Stimulated activated CD4-positive, alpha-beta T cell treated with anti-CD3 and anti-CD28 coated beads, TNF-alpha, amount 100 ng/mL, for 1 hour (primary cell): ENCODE measurements at places on chromosomes 7 and 10.

- DNase-seq, result no peak
Observed at GRCh38 chr7:44678471-44679179, 70.0 kb upstream of the ZMIZ2 start.

DNA sequence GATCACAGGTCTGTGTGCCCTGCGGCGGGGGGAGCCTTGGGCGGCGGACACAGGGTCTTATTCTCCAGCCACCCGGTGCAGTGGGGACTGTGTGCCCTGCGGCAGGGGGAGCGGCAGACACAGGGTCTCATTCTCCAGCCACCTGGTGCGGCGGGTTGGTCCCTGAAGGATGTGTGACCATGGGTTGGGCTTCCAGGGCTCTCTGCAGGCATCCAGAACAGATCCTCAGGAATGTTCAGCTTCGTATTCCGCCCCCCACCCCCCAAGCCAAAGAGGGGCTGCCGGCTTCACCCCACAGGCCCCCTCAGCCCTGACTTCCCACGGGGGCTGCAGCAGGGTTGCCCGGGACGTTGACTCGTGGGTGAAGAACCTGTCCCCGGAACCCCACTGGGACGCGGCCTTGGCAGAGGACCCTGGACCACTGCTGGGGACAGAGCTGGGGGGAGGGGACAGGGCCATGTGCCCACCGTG, 154.5 kb upstream of the PPP2R2D start:
- DNase-seq, result no peak

DNA sequence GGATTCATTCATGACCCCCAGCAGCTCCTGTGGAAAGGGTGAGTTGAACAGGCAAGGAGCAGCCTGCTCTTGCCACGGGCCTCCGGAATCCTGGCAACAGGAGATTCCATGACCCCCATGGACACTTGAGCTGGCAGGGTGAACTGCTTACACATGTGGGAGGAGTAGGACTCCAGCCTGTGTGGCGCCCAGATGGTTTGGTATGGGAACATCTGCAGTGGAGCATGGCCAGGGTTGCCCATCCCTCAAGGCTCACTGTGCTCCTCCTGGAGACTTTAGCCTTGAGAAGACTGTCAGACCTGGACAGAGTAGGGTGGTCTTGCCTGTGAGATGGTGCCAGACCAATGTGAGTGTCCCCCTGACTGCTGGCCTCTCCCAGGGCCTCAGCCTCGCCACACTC, 57.0 kb downstream of the HECTD2 start:
- no peak for DNase-seq

GRCh38 chr7:152527610-152528032, 91.8 kb upstream of the KMT2C start:
- no peak for DNase-seq

- DNase-seq, result no peak
Observed at GRCh38 chr7:94133460-94133859, 129.3 kb upstream of the BET1 start.

DNA sequence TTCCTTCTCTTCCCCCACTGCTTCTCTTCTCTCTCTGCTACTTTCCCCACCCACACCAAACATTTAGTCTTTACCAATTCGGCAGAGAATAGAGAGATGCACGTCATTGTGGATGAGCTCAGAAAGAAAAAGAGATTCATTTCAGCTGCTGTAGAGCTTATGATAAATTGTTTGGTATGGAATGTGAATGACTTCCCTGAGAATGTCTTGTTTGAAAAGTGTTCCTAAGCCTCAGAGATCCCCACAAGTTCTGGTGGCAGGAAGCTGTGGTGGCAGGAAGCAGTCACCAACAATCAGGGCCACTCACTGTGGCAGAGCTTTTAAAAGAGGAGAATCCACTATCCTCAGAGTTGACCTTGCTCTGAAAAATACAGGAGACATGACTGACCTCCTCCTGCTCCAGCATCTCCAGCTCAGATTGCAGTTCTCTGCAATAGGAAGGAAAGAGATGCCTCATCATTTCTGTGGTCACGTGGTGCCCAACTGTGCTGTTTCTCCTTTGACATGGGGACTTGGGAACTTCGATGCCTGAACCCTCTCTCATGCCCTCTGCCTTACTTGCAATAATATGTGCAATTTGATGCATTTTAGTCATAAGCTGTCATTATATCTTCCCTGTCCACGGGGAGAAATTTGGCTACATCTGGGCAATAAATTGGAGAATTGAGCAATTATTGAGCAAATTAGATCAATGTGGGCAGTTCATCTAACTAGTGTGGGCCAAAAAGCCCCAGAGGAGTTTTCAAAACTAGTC, 76.5 kb downstream of the BMPER start:
- DNase-seq, result no peak

- no peak for DNase-seq
Observed at GRCh38 chr7:21086688-21087087, 300.0 kb upstream of the SP8 start.

DNA sequence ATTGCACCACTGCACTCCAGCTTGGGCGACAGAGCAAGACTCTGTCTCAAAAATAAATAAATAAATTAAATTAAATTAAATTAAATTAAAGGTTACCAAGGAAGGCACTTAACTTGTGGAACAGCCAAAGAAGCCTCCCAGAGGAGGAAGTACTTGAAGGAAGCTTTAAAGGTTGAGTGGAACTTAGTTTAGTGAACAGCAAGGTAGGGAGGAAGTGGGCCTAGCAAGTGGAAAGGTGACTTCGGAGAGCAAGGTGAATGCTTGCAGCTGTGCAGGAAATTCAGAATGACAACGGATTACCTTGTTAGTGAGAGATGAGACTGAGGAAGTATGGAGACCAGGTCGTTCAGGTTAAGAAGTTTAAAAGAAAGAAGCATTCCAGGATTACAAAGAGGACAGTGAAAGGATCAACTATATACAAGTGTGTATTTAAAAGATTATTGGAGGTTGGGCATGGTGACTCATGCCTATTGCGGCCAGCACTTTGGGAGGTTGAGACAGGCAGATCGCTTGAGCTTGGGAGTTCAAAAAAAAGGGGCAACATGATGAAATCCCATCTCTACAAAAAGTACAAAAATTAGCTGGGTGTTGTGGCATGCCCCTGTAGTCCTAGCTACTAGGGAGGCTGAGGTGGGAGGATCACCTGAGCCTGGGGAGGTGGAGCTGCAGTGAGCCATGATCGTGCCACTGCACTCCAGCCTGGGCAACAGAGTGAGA, 12.8 kb upstream of the RPEL1 start:
- no peak for DNase-seq

GRCh38 chr10:44963772-44964633, 4.4 kb downstream of the RASSF4 start:
- no peak for DNase-seq

GRCh38 chr7:30465046-30465810, 13.4 kb downstream of the NOD1 start:
- no peak for DNase-seq

GRCh38 chr7:114021135-114021534, 102.3 kb upstream of the PPP1R3A start:
- DNase-seq, result no peak

DNA sequence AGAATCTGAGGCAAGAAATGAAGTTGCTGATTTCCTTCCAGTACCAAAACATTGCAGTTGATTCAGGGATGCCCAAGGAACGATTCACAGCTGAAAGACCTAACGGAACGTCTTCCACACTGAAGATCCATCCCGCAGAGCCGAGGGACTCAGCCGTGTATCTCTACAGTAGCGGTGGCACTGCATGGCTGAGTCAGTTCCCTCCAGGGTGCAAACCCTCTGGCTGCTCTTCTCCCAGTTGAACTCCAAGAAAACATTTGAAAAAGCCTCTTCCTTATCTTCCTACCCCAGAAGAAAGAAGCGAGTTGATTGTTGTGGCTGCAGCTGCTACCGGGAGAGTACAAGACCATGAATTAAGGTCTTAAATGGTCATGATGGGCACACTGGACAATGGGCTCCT, 147.1 kb upstream of the PRSS1 start:
- no peak for DNase-seq

GRCh38 chr7:48045195-48045765, 9.9 kb downstream of the C7orf57 start:
- no peak for DNase-seq

GRCh38 chr10:28177944-28178637, 124.8 kb downstream of the MPP7 start:
- no peak for DNase-seq

- DNase-seq, result no peak
Observed at GRCh38 chr10:14843327-14843988, 5.4 kb downstream of the HSPA14 start.

- DNase-seq, result no peak
Observed at GRCh38 chr7:128427289-128427891, 17.6 kb upstream of the IMPDH1 start.

DNA sequence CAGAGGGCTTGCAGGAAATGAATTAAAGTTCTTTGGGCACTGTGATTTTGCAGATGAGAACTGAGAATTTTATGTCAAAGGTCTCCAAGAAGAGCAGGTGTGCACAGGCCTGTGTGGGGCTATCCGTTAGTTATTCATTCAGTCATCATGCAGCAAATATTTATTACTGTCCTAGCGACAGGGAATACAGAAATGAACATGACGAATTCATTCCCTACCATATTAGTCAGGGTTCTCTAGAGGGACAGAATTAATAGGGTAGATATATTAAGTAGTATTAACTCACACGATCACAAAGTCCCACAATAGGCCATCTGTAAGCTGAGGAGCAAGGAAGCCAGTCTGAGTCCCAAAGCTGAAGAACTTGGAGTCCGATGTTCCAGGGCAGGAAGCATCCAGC, 2.9 kb upstream of the MMP21 start:
- DNase-seq, result no peak

- DNase-seq, result no peak
Observed at GRCh38 chr7:22555476-22555875, 55.5 kb upstream of the STEAP1B start.

DNA sequence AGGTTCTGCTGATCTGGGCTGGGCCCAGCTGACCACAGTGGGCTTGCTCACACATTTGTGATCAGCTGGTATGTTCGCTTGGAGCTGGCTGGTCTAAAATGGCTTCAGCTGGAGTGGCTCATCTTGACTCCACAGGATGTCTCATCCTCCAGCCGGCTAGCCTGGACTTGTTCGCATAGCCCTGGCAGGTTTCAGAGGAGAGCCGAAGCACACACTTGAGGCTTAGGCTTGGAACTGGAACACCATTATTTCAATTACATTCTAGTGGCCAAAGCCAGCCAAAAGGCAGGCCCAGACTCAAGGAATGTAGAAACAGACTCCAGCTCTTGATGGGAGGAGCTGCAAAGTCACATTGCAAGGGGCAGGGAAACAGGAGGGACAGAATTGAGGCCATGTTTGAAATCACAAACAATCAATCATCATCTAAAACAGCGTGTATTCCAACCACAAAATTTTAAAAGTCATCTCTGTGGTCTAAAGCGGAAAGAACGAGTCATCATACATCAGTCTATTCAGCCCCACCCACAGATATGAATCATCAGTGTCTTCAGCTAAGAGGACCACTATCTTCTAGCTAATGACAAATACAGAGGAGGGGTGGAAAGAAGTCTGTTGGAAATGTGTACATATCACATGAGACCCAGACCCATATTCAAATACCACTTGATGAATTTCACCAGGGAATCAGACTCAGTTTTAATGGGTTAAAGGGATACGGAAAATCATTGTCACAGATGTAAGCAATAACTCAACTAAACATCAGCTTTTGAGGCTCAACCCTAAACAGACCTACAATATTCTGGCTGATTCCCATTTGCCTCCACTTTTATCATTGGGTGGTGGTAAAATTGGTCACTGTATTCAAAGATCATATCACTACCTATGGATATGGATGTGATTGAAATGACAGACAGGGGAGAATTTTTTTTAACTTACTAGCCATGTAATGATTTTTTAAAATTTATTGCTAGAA, 139.0 kb upstream of the MKLN1 start:
- peak; percentile 5 for DNase-seq

GRCh38 chr7:100484673-100485045, 932 bp downstream of the NYAP1 start:
- no peak for DNase-seq

DNA sequence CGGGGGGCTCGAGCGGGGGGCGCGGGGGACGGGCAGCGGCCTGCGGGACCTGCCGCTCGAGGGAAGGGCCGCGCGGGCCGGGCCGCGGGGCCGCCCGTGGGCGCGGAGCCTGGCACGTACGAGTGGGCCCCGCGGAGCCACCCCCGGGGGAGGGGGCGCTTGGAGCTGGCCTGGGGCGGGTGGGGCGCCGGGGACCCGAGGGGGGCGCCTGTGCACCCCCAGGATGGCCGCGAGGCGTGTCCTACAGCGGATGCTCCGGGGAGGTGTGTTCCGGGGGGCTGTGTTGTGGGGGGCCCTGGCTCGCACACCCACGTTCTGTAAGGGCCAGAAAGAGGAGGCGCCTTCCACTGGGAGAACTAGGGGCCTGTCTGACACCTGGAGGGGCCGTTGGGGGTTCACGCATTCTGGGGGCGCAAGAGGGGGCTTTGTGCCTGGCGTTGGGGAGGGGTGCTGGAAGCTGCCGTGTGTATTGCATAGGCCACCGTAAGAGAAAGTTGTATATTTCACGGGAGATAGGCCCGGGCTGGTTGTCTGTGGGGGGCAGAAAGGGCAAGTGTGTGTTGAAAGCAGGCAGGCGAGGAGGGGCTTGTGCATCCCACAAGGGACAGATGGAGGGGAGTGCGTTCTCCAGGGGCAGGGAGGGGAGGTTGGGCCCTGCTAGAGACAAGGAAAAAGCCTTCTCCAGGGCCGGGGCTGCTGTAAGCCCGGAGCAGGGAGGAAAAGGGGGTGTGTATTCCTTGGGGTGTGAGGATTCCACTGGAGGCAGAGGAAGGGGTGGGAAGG, 663 bp downstream of the VPS37D start:
- no peak for DNase-seq

DNA sequence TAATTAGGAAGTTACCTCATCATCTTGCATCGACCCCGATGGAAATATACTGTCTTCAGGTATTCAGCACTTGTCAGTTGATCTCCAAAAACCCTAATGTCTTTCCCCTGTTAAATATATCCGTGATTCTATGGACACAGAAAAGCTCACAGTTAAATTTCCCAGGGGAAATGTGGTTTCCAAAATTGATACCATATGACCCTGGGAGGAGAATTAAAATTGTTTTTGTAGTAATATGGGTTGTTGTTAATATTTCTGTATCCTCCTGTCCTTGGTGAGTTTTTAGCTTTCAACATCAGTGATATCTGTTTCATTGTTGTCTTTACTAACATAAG, 132.1 kb downstream of the CELF2 start:
- DNase-seq, result no peak

DNA sequence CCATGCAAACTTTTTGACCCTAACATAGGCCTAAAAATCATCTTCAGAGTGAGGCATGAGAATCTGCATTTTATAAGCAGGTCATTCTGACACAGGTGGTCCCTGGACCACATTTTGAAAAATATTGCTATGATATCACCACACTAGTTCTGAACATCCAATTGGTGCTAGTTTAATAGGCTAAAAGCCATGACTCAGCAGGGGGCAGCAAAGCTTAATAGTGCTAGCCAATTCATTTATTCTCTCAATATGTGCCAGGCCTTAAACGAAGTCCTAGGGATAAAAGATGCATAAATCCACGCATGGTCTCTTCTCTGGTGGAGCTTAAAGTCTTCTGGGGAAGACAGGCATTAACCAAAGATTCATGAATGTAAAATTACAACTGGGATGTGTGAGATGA, 10.2 kb upstream of the SLC25A28 start:
- no peak for DNase-seq
